Epithelial cell of proximal tubule (primary cell): ENCODE measurements at places on chromosomes 1 and 21.

- no peak for DNase-seq
Measured at GRCh38 chr21:25790122-25790877, 55.5 kb downstream of the GABPA start.

GRCh38 chr1:52571783-52572182 lies 18.9 kb upstream of the TUT4 start:
- DNase-seq = no peak

- no peak for DNase-seq
Measured at GRCh38 chr1:245546875-245547274, 392.1 kb downstream of the KIF26B start.

GRCh38 chr21:33111577-33111976 lies 41.6 kb downstream of the OLIG1 start:
- DNase-seq = no peak

DNA sequence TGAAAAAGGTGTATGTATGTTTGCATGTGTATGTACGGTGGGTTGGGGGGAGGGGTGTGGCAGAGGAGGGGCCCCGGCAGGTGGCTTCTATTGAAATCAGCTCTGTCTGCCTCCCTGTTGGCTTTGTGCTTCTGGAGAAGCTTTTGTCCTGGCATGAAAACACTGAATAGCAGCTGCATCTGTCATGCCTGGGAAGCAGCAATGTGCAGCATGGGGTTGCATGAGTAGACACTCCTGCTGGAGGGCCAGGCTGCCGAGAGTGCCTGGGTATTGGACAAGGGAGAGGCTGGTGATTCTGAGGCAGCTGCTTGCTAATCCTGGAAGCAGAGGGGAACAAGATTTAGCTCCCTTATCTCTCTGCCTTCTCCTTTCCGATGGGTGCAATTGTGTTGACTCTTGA lies 20.5 kb downstream of the MAPKAPK2 start:
- DNase-seq = no peak

DNA sequence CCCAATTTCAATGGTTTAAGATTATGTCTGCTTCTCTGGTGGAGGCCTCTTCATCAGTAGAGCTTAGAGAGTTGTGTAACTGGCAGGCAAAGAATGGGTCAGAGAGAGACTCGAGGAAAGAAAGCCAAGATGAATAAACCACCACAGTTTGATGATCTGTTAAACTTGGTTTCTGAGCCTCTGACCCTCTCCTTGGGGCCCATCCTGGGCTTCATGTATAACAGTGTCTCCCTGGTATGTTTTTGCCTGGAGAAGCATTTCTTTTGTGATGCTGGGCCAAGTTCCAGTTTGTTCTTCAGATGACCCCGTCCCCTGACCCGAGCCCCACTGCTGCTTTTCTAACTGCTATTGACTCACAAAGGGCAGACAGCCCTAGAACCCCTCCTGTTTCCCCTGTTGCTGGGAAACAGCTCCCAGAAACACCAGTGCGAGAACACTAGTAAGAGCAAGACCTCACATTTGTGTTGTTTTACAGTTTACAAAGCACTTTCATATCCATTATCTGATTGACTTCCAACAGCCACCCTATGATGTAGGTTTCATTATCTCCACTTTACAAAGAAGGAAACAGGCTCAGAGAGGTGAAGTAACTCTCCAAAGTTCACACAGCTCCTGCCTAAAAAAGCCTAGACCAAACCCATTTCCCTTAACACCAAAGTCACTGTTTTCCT lies 9.0 kb downstream of the CD2 start:
- DNase-seq = no peak

DNA sequence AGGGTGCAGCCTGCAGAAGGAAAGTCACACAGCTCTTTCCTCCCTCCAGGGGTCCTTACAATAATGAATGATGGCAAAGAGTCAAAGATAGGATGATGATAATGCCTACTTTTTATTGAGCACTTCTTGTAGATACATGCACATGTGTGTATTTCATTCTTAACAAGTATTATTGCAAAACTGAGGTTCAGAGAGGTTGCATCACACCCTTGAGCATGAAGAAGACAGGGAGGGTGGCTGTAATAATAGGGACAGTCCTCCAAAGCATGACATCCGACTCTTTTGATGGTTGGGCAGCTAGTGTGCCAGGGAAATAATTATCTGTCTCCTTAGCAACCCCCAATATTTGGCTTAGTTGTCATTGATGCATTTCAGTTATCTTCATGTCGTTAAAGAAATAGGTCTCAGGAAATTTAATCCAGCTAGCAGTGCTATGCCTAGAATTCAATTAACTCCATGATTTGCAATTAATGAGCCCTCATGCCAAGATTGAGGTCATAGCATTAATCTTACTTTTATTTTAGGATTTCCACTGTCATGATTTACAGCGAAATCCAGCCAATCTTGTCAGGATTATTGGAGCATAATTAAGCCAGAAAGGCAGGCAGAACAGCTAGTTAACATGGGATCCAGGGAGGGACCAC lies 35.0 kb downstream of the DNAJC6 start:
- DNase-seq = no peak

DNA sequence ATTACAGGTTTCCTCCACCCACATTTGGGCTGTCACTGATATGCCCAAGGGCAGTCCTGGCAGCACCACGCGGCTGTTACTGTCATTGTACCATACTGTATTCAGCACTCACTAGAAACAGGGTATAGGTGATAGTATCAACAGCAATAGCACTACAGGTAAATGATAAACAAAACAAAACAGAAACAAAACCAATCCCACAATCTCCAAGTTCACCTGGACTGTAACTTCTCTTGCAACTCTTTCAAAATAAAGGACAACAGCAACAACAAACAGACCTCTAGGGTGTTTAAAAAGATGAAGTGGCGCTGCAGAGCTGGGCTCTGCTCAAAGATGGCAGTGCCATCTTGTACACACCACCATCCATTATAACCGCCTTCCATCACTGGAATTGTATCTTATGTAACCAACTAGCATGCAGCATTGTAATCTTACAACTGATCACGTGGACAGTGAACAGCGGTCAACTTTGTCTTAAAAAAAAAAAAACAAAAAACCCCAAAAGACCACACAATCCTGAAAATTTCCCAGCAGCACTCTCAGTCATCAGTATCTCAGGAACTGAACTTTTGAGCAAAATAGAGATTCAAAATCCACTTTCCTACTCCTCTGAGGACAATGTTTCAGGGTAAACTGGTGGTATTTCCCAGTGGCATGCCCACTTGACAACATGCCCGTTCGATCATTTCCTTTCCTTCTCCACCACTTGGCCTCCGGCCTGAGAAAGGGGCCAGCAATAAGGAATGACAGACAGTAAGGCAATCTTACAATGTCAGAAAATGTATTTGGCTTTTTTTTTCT lies 3.8 kb downstream of the IRF2BP2 start:
- DNase-seq = no peak

DNA sequence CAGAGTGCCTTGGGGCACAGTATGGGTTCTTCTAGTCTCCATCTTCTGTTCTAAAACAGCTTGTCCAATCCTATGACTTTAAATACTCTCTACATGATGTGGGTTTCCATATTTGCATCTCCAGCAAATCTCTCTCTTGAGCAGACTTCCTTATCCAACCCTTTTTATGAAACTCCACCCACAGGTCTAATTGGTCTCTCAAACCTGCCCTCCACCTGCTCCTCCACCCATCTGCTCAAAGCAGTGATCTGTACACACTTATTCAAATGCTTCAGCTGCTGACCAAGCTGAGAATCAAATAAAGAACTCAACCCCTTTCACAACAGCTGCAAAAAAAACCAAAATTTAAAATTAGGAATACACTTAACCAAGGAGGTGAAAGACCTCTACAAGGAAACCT lies 11.5 kb downstream of the MCOLN2 start:
- DNase-seq = no peak

- no peak for DNase-seq
Measured at GRCh38 chr1:25731626-25732370, 68.2 kb upstream of the SELENON start.

GRCh38 chr1:11725616-11726015 lies 10.3 kb upstream of the AGTRAP start:
- DNase-seq = no peak

DNA sequence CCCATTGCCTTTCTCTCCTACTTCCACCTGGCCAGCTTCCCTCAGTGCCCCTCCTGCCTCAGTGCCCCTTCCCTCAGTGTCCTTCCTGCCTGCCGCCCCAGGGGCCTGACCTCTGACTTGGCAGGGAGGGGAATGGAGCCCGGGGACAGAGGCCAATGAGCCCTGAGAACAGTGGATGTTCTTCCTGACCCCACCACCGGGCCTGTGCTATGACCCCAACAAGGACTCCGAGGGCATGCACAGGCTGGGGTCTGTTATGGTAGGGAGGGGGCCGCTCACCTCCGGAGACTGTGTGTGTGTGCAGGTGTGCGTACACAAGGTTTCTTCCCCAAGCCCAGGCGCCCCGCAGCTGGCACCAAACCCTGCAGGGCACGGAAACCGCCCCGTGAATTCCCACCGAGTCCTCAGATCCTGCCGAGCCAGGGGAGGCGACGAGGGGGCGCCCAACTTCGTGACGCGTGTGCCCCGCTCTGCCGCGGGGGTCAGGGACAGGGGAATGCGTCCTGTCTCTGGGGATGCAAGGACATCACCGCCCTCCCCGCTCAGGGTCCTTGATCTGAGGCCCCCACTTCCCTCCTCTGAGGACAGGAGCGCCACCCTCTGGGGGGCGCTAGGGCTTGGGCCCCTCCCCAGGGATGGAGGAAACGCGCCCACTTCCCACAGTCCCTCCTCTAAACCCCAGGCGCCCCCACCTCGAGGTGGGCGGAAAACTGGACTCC lies 766 bp downstream of the RAP1GAP start:
- no peak for DNase-seq
